ENCODE measurements at places on chromosomes 7 and 10.

- DNase-seq = peak; percentile 49
Observed at GRCh38 chr7:43753271-43753810, 5.1 kb upstream of the BLVRA start.

DNA sequence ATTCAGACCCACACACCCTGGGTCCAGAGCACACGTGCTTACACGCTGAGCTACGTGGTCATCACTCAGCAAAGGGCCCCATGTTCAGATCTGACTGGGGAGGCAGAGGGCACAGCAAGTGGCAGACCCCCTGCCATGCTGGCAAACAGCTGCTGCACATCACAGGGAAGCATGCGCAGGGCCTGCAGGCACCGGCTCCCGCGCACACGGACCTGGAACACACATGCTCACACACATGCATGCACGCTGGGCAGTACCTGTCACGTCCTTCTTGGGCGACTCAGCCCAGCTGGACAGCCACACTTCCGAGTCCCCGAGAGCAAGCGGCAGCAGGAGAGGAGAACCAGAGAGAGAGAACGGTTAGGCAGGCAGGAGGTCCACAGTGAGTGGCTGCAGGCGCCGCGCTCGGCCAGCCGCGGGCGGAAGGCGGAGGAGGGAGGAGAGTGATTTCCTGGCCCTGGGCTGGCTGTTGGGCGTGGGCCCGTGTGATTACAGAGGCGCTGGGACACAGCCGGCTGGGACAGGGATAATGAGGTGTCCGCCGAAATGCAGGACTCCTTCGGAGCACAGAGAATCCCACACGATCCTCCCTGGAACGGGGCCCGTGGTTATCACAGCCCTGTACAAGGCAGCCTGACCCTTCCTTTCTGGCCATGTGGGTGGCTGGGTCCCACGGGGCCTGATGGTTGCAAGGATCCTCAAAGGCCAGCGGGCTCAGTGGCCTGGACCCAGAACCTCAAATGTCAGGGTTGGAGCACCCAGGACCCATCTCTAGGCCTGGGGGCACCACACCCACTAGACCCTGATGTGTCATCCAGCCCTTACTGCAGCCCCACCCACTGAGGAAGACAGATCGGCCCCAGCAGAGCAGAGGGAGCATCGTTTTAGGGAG lies 175.1 kb downstream of the NEURL1 start:
- DNase-seq = no peak

GRCh38 chr7:32177232-32177631 lies 107.0 kb upstream of the PDE1C start:
- no peak for DNase-seq

- DNase-seq = no peak
Observed at GRCh38 chr10:132847416-132847777, 61.5 kb upstream of the NKX6-2 start.

GRCh38 chr7:75969182-75969581 lies 25.2 kb downstream of the TMEM120A start:
- no peak for DNase-seq

DNA sequence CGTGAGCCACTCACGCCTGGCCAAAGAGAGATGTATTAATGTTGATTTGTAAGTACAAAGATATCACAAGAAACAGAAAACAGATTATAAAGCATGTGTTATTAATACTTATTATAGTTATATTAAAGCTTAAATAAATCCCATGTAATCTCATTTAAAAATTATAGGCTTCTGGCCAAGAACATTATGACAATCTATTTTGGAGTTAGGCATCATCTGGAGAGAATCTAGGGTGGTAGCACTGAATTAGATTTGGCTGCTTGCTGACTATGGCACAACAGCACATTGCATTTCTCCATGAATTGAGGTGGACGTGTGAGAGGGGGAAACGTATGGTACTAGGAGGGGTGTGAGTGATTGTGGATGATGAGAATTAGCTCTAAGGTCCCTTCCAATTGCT lies 16.8 kb upstream of the SLC16A12 start:
- DNase-seq = no peak

DNA sequence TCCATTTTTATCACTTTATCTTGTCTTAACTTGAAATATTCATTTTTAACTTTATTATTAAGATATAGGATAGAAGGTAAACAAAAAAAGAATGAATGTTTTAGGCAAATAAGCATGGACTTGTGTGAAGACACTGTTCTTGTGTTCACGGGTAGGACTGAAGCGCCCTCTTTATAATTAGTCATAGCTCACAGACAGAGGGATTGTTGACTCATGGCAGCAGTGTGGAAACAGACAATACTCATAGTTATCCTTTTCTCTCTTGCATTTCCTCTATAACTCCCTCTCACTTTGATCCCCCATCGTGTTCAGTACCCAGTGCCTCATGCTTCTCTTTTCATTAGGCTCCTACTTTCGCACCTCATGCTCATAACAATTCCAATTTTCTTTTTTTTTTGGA lies 731.8 kb downstream of the PHTF2 start:
- DNase-seq = no peak

DNA sequence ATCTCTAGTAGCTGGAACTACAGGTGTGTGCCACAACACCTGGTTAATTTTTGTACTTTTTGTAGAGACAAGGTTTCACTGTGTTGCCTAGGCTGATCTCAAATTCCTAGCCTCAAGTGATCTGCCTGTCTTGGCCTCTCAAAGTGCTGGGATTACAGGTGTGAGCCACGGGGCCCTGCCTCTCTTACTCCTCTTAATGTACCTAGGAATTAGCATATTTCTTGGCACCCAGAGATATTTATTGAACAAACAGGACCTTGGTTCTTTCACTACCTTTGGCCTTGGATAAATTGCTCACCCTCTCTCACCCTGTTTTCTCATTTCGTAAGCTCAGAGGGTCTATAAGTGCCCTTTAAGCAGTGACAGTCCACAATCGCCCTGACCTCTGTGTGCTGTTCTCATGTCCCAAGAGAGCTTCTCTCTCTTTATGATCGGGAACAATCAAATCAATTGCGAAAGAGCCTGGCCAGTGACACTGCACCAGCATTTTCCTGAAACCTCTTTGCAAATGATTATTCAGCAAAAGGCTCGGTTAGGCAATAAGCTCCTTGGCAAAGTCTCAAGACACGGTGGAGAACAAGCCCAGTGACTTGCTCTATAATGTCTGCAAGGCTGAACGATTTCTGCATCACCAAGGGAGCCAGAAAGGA lies 117.7 kb downstream of the APBB1IP start:
- peak; percentile 87 for DNase-seq

DNA sequence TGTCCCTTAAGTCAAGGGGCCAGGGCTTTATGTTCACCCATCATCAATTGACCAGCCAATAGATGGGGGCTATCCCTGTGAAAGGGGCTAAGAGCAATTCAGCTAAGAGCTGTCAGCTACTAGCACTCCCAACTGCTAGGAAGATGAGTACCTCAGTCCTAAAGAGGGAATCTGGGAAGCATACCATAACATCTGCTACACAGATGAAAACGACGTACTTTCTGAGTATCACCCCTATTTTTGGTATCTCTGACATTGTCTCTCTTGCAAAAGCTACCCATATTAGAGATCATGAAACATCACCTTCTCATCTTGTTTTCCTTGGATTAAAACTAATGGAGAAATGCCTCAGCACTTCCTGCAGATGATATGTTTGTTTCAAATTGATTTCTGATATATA lies 7.5 kb upstream of the SMNDC1 start:
- DNase-seq = no peak

DNA sequence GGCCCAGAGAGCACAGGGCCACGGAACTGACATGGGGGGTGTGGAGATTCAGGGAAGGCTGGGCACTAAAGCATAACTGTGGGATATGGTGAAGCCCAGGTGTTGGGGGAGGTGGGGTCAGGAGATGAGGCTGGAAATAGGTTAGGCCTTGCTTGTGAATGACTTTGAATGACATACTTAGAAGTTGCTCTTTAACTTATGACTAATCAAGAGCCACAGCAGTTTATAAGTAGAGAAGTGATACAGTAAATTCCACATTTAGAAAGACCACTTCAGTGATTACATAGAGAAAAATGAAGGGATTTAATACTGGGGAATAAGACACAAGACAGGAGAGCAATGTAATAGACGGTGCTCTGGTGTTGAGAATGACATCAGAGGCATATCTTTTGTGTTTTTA lies 120.8 kb upstream of the SEC61G start:
- DNase-seq = no peak

DNA sequence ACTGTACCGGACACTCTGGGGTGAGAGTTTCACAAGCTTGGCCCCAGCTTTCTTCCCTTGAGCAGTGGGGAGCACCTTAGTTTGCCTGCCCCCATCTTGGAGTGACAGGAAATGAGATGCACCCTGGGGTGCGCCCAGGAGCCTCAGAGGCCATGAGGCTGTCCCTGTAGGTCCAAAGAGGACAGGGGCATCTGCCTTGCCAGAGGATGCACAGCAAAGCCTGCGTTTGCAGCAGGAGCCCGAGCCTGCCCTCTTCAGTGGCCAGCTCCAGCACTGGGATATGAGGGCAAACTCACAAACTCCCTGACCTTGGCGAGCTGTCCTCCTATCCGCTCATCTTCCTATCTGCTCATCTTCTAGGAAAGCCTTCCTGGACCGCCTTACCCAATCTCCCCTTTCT lies 79.5 kb downstream of the PROSER2 start:
- DNase-seq = no peak

DNA sequence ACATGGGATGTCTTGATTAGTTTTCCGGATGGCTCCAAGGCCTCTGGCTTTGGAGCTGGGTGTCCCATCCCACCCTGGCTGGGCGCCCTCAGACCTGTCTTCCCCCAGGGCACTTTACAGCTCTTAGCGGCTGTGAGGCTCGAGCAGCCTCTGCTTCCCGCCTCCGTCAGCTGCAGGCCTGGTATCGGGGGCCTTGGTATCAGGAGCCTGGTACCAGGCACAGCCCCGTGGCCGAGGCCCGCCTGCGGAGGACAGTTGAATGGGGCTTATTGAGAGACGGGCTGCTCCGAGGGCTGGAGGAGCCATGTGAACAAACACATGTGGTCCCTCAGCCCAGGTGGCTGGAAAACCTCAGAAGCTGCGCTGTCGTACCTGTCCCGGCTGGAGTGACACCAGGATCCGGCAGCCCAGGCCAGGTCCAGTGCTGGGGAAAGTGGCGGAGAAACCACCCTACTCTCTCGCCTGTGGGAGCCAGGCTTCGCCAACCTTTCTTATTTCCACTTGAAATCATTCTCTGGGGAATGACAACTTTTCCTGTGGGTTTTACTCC lies 23.9 kb upstream of the AP5Z1 start:
- no peak for DNase-seq

- no peak for DNase-seq
Observed at GRCh38 chr7:17485368-17485767, 186.9 kb downstream of the AHR start.

DNA sequence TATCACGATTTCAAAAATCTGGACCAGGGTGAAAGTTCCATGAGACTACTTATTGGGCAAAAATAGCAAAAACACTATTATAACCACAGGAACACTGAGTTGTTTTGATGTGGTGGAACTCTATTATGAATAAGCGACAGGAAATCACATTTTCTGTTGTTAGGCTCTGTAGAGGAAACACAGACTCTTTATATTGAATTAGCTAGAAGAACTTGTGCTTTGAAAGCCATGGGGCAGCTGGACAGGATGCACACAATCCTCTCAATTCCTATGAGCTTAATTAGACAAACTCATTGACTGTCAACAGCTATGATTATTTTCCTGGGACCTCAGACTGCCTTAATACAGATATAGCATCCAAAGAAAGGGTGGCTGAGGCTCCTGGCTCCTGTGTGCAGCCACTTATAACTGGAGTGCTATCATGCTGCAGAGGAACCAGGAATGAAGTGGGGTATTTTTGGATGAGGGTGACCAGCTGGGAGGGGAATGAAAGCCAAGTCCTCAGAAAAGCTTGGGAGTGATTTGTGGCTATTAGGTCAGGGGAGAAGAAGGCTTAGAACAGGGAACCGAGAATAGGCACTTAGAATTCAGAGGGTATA lies 657.3 kb downstream of the TYW1 start:
- DNase-seq = no peak

DNA sequence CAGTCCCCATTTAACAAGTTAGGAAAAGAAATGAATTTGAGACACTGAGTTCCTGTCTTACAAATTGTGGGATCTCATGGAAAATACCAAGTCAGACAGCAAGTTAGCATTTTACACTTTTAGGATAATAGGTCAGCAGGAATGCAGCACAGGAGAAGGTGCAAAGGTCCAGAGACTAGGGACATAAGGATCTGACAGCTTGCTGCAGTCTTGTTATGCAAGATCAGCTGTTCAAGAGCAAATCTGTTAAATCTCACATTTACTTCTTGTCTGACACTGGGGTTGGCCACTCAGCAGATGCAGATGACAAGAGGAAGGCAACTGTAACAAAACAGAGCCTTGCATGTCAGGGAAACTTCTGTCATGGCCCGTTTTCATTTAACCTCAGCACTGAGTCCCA lies 239.6 kb downstream of the PHF14 start:
- no peak for DNase-seq

GRCh38 chr7:497946-498655 lies 21.5 kb downstream of the PDGFA start:
- DNase-seq = no peak

DNA sequence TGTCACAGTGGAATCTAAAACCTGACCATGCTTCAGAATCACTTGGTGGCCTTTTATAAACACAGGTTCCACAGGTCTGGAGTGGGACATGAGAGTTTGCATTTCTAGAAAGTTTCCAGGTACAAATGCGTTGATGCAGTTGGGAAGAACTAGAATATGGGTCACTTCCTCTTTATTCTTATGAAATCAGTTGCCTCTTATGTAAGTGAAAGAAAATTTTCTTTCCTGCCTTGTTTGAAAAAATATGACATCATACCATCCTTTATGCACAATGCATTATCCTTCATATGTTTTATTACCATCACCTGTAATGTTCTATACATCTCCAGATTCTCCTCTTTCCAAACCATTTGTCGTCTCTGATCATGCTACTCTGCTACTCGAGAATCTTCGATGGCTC lies 44.0 kb downstream of the PLXNA4 start:
- peak; percentile 81 for DNase-seq

DNA sequence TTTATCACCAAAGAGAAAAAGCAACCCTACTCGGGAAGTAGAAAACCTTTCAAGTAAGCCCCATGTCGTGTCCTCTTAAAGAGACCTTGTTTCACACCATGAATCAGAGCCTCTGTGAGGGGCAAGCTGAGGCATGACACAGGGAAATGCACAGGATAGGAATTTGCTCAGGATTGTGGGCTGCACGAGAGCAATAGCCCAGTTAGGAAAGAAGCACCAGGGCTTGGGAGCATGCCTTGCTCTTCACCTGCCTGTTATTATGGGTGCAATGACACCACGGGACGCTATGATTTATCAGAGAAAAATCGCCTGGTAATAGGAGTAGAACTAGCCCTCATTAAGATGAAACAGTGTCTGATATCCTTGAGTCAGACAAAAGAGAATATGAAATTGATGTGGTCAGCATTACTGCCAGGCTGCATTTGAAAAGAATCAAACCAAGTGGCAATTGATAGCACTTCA lies 562.9 kb upstream of the NRP1 start:
- DNase-seq = no peak

- DNase-seq = no peak
Observed at GRCh38 chr7:151735186-151735850, 141.6 kb downstream of the PRKAG2 start.

- no peak for DNase-seq
Observed at GRCh38 chr7:82364048-82364447, 79.5 kb downstream of the CACNA2D1 start.

All from MV-4-11 (cell line).